PC-3 (cell line): ENCODE measurements at places on chromosomes 1 and 21.
A peak's percentile ranks its signal among the peaks of the same experiment; 100 is the strongest.

- no peak for DNase-seq
Measured at GRCh38 chr1:115505148-115505571, 136.6 kb upstream of the VANGL1 start.

- peak; percentile 52 for DNase-seq
Measured at GRCh38 chr1:150065184-150065871, 2.2 kb upstream of the VPS45 start.

DNA sequence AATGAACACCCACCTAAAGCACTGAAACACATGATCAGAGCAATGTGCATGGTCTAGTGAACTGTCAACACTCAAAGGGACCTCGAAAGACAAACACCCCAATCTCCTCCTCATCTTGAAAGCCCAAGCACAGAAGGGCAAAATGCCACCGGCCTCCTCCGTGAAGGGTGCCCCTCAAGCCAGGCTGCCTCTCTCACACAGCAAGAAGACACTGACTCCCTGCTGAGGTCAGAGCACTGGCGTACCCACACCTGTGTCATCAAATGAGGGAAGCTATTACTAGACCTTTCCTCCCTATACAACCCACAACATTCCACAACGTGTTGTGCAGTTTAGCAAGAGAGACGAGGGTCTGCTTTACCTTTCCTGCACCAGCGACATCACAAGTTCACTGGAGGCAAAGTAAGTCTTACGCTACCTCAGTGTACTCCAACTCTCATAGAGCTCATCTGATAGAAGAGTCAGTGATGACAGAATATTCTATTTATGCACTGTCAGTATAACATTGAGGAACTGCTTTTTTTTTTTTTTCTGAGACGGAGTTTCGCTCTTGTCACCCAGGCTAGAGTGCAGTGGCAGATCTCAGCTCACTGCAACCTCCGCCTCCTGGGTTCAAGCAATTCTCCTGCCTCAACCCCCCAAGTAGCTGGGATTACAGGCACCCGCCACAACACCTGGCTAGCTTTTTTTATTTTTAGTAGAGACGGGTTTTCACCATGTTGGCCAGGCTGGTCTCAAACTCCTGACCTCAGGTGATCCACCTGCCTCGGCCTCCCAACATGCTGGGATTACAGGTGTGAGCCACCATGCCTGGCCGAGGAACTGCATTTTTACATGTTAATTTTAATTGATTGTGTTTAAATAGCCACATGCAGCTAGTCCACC lies 3.3 kb downstream of the SH3BP5L start:
- peak; percentile 35 for DNase-seq

DNA sequence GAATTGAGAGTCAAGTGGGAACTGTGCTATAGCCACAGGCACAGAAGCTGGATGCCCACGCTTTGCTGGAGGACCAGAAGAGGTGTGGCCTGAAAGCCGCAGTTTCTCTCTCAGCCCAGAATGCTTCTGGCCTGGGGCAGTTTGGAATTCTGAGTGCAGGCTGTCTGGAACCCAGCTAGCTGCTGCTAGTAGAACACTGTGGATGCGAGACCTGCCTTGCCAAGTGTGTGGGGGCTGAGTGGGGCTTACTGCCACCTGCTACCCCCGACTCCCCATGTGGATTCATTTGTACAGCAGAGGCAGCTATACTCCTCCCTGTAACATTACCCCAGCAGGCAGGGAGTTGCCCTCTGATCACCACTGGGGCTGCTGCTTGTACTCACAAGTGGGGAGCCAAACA lies 12.2 kb downstream of the ADAMTS1 start:
- DNase-seq: no peak

GRCh38 chr1:205794011-205794730 lies 18.8 kb downstream of the SLC41A1 start:
- DNase-seq: no peak

- DNase-seq: no peak
Measured at GRCh38 chr1:71930511-71930910, 351.8 kb downstream of the NEGR1 start.

GRCh38 chr21:44933199-44933917 lies 6.5 kb upstream of the SLX9 start:
- DNase-seq: no peak

- peak; percentile 5 for DNase-seq
Measured at GRCh38 chr1:84253036-84253435, 48.5 kb upstream of the SAMD13 start.

DNA sequence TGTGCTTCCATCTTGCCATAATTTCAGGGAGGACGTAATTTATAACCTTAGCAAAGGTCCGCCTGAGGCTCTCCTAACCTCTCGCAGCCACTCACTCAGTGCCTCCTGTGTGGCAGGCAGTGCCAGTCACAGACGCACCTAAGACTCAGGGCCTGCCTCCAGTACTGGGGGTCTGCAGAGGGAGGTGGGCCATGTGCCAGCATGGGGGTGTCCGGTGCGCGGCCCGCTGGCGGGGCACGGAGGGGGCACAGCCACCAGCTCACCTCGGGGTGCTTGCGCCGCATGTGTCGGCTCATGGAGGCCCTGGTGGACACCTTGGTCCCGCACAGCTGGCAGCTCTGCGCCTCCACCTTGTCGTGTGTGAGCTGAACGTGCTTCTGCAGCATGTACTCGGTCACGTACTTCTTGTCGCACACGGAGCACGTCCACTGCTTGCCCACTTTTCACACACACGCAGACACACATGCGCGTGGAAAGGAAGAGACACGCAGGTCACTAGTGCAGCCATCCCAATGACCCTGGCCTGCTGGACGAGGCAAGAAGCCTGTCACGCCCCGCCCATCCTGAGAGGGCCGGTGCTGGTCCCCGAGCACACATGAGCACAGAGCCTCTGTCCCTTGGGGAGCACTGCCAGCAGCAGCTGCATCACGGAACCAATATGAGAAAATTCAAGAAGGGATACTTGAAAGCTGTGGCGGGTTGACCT lies 43.2 kb upstream of the RIPK4 start:
- DNase-seq: no peak

- DNase-seq: peak; percentile 45
Measured at GRCh38 chr21:41643246-41643966, 123.4 kb downstream of the RIPK4 start.

DNA sequence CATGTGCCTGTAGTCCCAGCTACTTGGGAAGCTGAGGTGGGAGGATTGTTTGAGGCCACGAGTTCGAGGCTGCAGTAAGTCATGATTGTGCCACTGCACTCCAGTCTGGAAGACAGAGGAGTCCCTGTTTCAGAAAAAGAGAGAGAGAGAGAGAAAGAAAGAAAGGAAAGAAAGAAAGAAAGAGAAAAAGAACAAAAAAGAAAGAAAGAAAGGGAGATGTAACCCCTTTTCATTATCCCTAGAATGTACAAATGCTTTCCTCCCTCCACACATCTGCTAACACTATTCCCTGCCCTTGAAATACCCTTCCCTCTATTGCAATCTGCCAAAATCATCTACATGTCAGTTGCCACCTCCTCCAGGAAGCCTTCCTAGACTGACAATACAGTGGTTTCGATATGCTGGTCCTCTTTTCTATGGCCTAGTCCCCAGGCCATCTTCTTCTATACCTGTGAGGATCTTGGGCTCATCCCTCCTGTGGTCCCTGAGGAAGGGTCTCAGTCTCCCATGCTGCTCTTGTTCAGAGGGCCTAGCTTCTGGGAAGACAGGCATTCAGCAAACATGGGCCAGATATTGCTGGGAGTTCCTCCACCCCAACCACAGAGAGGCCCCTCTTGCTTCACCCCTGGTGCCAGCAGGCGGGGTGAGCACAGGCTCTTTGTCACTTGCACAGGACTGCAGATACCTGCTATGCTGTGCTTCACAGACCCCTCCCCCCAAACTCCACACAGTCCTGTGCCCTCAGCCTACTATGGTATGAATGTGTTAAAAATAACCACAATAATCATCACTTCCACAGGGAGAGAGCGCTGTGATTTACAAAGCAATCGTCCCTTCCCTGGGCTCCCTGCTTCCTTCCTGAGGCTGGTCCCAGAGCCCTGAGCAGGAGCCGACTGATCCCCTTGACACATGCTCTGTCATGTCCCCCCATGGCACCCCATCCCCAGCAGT lies 14.1 kb downstream of the ADGRB2 start:
- DNase-seq: no peak

- no peak for DNase-seq
Measured at GRCh38 chr1:153556348-153556747, 7.3 kb upstream of the S100A3 start.

DNA sequence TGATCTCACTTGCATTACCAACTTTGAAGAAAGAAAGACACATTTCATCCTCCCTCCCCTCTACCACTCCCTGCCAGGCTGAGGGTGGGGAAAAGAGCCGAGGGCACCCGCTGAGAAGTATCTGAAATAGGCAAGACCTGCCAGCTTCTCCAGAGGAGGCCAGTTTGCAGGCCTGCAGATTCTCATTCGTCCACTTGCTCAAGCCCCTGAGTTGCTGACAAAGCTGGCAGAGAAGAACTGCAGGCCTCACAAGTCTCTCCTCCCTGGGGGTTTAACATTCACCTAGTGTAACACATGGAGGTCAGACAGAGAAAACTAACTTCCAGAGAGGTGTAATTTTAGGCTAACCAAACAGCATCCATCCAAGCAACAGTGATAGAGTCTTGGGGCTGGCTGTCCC lies 376.4 kb downstream of the HHAT start:
- DNase-seq: no peak

DNA sequence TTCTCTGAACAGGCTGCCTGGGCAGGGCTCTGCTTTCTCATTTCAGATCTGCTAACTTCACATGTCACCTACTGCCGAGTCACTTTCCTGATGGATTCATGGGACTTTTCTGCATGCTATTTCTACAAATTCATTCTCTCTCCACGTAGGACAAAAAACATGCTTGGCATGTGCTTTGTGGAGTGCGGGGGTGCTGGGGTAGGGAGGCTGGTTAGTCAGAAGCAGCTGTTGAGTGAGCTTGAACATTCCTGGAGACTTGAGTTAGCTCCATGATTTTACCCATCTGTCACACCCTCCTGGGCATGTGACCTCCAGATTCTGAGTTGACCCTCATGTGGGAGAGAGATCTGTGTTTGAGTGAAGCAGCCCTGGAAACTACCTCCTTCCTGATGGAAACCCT lies 71.4 kb downstream of the UCK2 start:
- DNase-seq: peak; percentile 50

GRCh38 chr1:53048960-53049573 lies 12.9 kb upstream of the PODN start:
- DNase-seq: no peak

- DNase-seq: no peak
Measured at GRCh38 chr1:52523376-52523775, 29.5 kb downstream of the TUT4 start.
